Activated CD4-positive, alpha-beta T cell treated with anti-CD3 and anti-CD28 coated beads, Interleukin-2, amount 50 U/mL, for 48 hours (primary cell): ENCODE measurements at places on chromosomes 11 and 22.

- no peak for DNase-seq
Measured at GRCh38 chr11:3809624-3809928, 1.2 kb downstream of the PGAP2 start.

DNA sequence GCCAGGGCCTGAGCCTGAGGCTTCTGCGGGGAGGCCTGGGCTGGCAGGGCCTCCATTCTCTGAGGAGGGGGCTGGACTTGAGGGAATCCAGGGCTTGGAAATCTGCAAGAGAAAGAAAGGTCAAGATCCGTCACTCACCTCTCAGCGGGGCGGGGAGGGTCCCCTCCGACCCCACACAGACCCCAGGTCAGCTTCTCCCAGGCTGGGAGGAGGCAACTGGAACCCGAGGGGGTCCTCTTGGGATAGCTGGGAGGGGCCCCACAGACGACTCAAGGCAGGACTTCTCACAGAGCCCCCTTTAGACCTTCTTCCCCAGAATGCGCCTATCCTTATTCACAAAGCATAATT lies 11.0 kb downstream of the TNKS1BP1 start:
- no peak for DNase-seq

DNA sequence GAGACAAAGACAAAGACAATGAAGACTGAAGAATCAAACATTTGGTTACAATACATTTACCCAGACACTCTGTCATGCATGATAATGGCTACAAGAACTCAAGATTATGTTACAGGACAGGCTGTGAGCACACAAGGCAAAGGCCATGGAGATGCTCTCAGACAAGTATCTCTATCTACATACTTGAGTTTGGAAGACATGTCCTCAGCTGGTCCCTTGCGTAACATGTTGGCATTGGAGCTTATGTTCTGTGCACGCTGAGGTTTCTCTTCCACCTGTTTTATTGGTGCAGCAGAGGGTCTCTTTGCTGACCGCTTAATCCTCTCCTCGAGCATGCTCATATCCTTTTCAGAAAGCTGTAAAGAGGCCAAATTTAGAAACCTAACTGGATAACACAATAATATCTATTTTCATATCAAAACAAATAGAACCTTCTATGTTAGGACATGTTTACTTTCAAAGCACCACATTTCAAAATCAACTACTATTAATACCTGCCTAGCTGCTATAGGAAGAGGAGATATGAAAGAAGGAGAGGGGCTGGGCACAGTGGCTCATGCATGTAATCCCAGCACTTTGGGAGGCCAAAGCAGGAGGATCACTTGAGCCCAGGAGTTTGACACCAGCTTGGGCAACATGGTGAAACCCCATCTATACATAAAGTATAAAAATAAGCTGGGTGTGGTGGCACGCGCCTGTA lies 41.6 kb downstream of the F2 start:
- no peak for DNase-seq

DNA sequence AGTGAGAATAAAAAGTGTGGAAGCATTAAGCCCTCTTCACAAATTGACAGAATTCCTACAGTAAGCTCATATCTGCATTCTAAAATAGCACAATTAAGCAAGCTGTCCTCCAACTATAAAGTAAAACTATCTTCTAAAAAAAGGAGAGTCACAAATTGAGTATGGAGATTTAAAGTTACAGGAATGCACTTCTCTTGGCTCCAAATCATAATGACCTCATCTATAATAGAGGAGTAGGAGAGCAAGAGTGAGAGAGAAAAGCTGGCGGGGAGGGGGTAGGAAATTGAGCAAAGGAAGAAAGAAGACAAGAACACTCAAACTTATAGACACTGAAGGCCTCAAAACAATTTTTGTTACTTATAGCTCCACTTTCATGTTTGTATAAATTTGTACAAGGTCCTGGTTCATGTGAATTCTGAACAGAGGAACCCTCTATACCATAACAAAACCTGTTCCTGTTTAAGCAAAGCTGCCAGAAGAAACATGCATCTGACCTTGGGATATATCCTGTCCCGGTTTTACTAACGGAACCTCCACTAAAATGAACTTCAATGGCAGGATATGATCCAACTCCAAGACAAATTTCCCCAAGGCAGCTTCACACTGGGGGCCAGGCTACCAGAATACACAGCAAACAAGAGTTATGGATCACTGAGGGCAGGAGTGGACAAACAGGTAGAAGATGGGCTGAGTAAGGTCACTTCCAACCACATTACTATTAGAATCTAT lies 37.2 kb downstream of the SLC35F2 start:
- no peak for DNase-seq

GRCh38 chr11:58330861-58331260 lies 28.0 kb downstream of the OR5B17 start:
- DNase-seq: no peak
